ENCODE measurements at places on chromosomes 7 and 10. TPM values are rescaled to one million over a fixed set of nuclear protein-coding genes. Genes with fewer than 3 reads are reported as not detected.

The CHST15 gene
- 64.8 TPM for total RNA-seq

The TAF3 gene
- total RNA-seq: 5.9 TPM

The C10orf62 gene
- total RNA-seq: not detected

The TMEM270 gene
- total RNA-seq: not detected

The HOXA3 gene
- not detected for total RNA-seq

The CUL2 gene
- 36.3 TPM for total RNA-seq

The HDAC9 gene
- total RNA-seq: 195 TPM

The EIF5AL1 gene
- total RNA-seq: not detected

The AS3MT gene
- total RNA-seq: 13.8 TPM

The CALU gene
- 49.5 TPM for total RNA-seq
